NCI-H510A (cell line): ENCODE measurements at places on chromosomes 12 and 14.

GRCh38 chr12:92400006-92400405 lies 254.4 kb upstream of the BTG1 start:
- no peak for DNase-seq

GRCh38 chr12:18591473-18591872 lies 146.3 kb downstream of the PLCZ1 start:
- no peak for DNase-seq

GRCh38 chr14:74135426-74135825 lies 50.7 kb downstream of the LIN52 start:
- DNase-seq, result no peak

DNA sequence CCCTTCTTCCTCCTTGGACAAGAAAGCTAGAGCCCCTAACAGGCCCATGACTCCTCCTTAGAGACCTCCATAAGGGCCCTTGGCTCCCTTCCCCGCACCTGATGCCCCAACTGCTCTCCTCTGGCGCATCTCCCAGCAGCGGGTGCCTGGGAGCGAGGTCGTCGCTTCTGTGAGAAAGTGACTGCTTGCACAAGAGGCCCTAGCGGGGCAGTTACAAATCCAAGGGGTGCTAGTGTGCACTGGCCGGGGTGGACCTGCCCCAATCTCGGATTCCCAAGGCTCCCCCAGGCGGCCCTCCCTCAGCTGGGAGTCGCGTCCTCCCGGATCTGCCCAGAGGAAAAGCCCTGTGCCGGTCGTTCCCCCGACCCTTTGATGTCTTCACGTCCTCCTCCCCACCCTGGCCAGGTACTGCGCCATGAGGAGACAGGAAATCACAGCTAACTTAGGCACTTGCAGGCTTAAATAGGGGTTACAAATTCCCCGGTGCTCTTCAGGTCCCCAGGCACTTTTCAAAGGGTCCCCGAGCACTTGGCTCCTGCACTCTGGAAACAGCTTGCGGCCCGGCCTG lies 2.8 kb downstream of the NKX2-8 start:
- no peak for DNase-seq
